ENCODE measurements at places on chromosomes 1 and 21. TPM values are rescaled to one million over a fixed set of nuclear protein-coding genes. Genes with fewer than 3 reads are reported as not detected.

The MFSD2A gene
- total RNA-seq, result 6.0 TPM

The RAB3GAP2 gene
- 49.1 TPM for total RNA-seq

The PYCR2 gene
- 103 TPM for total RNA-seq

The C1orf94 gene
- total RNA-seq, result not detected

The TFF2 gene
- total RNA-seq, result not detected

The DHRS3 gene
- total RNA-seq, result 87.0 TPM

The KIAA1614 gene
- 0.37 TPM for total RNA-seq

The TAS1R3 gene
- total RNA-seq, result 1.0 TPM

The CD1E gene
- total RNA-seq, result not detected

The EBNA1BP2 gene
- 57.1 TPM for total RNA-seq

The TNFRSF18 gene
- 175 TPM for total RNA-seq

The CAPN2 gene
- total RNA-seq, result 191 TPM

The NADK gene
- 79.4 TPM for total RNA-seq

The PRDX6 gene
- 114 TPM for total RNA-seq

The AGBL4 gene
- total RNA-seq, result not detected

The TRABD2B gene
- total RNA-seq, result not detected

The CRP gene
- total RNA-seq, result not detected

The WNT3A gene
- not detected for total RNA-seq

The KCNA3 gene
- 115 TPM for total RNA-seq

The ADAMTSL4 gene
- 0.95 TPM for total RNA-seq

The COL8A2 gene
- not detected for total RNA-seq

The HRNR gene
- total RNA-seq, result not detected

The ERVH48-1 gene
- 0.59 TPM for total RNA-seq

The C1QTNF12 gene
- total RNA-seq, result 1.5 TPM

The USH2A gene
- not detected for total RNA-seq

The ROR1 gene
- 0.05 TPM for total RNA-seq

The NOC2L gene
- 90.0 TPM for total RNA-seq

The HTR6 gene
- not detected for total RNA-seq

The KLHDC9 gene
- not detected for total RNA-seq

The DNAJC28 gene
- total RNA-seq, result 0.17 TPM

The S100A2 gene
- 0.78 TPM for total RNA-seq

The FCAMR gene
- 0.15 TPM for total RNA-seq

The CCDC27 gene
- total RNA-seq, result not detected

The LCE1B gene
- total RNA-seq, result not detected

The EPHA8 gene
- not detected for total RNA-seq

The TMEM269 gene
- 0.32 TPM for total RNA-seq

The LDLRAD1 gene
- total RNA-seq, result not detected

The C1QC gene
- not detected for total RNA-seq

The CELA3B gene
- total RNA-seq, result not detected

The CBR1 gene
- 47.2 TPM for total RNA-seq

The RAB3B gene
- total RNA-seq, result not detected

The GABPA gene
- 29.5 TPM for total RNA-seq

The HAO2 gene
- total RNA-seq, result not detected

The S1PR1 gene
- total RNA-seq, result 132 TPM

The ECM1 gene
- total RNA-seq, result 1.4 TPM

The PLOD1 gene
- total RNA-seq, result 27.7 TPM

The NHLH1 gene
- total RNA-seq, result 0.93 TPM

The NUP210L gene
- total RNA-seq, result 0.15 TPM

The KIF26B gene
- not detected for total RNA-seq

The DMBX1 gene
- 0.07 TPM for total RNA-seq

The TDRD5 gene
- not detected for total RNA-seq

All from T-helper 1 cell treated with Interleukin-12 subunit alpha and Interleukin-12 subunit beta and Interleukin-4 antibody, amounts not matched to agents 30 ng/mL and 1 ng/mL, for 36 hours (primary cell).